CD4-positive, alpha-beta T cell treated with Interleukin-2 at 100 ng/mL for 4 hours (primary cell): ENCODE measurements at places on chromosomes 6 and 20.

GRCh38 chr20:53813636-53814035 is 220.0 kb upstream of the ZNF217 start:
- no peak for DNase-seq

GRCh38 chr6:11055127-11055627 is 11.1 kb upstream of the ELOVL2 start:
- DNase-seq: no peak

GRCh38 chr6:85945459-85946185 is 302.9 kb upstream of the SYNCRIP start:
- no peak for DNase-seq

GRCh38 chr6:111423055-111423633 is 59.9 kb downstream of the REV3L start:
- no peak for DNase-seq
